K562 (cell line): ENCODE measurements at places on chromosomes 1 and 21.

GRCh38 chr21:46554431-46555224 lies 50.3 kb downstream of the S100B start:
- DNase-seq: no peak

GRCh38 chr1:15259622-15260007 lies 12.6 kb downstream of the FHAD1 start:
- no peak for DNase-seq

- DNase-seq: no peak
These were observed 116.5 kb upstream of the SLC45A1 start for GRCh38 chr1:8201331-8201861.

DNA sequence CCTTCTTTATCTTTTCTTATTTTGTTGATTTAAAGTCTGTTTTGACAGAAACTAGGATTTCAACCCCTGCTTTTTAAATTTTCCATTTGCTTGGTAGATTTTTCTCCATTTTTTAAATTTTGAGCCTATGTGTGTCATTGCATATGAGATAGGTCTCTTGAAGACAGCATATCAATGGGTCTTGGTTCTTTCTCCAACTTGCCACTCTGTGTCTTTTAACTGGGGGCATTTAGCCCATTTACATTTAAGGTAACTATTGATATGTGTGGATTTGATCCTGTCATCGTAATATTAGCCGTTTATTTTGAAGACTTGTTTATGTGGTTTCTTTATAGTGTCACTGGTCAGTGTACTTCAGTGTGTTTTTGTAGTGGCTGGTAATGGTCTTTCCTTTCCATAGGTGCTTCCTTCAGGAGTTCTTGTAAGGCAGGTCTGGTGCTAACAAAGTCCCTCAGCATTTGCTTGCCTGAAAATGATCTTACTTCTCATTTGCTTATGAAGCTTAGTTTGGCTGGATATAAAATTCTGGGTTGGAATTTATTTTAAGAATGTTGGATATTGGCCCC lies 223.9 kb downstream of the USP25 start:
- DNase-seq: no peak

GRCh38 chr1:172818841-172819527 lies 160.1 kb downstream of the FASLG start:
- DNase-seq: no peak

DNA sequence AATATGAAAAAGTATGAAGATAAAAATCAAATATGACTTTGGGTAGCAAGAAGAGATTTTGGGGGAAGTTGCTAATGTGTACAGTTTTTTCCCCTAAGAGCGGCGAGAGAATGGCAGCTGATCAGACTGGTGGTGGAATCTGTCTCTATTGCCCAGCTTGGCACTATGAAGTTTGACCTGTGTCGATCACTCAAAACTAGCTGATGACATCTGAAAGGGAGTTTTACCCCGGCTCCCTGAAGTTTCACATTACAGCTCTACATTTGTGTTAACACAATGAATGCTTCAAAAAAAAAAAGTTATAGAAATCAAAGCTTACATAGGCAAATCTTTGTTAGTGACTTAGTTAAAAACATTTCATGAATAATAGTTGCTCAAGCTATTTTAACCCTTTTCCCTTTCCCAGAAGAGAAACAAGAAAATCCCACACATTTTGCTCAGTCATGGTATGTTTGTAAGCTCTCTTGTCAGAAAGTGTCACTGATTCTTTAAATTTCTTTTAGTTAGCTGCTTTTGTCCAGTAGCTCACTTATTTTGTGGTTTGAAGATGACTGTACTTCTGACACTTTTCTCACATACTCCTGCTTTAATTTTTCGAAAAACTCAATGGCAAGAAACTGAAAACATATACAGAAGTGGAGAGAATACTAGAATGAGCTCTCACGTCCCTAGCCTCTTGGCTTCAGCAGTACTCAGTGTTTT lies 41.3 kb downstream of the DYRK1A start:
- no peak for DNase-seq

GRCh38 chr1:224329484-224329841 lies 509 bp downstream of the NVL start:
- DNase-seq: no peak

DNA sequence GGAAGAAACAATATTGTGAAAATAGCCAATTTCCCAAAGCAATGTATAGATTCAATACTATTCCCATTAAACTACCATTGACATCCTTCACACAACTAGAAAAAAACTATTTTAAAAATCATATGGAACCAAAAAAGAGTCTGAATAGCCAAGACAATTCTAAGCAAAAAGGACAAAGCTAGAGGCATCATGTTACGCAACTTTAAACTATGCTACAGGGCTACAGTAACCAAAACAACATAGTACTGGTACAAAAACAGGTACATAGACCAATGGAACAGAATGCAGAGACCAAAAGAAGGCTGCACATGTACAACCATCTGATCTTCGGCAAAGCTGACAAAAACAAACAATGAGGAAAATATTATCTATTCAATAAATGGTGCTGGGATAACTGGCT lies 233.3 kb upstream of the TMPRSS15 start:
- DNase-seq: no peak

GRCh38 chr1:215473943-215474342 lies 93.2 kb upstream of the KCTD3 start:
- DNase-seq: no peak

- DNase-seq: peak; percentile 92
These were observed 45.8 kb downstream of the TTC39A start for GRCh38 chr1:51284487-51284954.

DNA sequence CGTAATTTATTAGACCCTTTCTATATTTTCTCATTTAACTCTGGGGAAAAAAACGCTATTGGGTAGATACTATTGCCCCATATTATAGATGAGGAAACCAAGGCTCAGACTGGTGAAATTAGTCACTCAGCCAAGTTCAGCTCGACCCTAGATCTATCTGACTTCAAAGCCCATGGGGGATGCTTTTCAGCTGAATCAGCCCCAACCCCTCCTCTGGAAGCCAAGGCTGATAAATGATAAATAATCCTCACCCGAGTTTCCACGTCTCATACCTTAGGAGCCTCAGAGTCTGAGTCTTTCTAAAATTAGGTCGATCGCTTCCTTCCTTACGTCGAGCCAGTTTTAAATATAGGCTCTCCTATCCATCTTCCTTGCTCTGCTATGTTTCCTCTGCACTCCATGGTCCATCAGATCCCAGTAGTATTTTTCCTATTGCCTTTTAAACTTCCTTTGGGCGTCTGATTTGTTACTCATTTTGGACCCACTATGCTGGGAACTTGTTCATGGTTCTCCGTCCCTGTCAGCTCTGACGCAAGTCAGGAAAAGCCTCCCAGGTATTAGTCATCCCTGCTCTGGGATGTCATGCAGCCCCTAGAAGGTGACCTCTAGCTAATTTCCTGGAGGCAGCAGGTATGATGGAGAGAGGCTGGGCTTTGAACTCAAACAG lies 122.8 kb downstream of the PLPP3 start:
- DNase-seq: no peak

DNA sequence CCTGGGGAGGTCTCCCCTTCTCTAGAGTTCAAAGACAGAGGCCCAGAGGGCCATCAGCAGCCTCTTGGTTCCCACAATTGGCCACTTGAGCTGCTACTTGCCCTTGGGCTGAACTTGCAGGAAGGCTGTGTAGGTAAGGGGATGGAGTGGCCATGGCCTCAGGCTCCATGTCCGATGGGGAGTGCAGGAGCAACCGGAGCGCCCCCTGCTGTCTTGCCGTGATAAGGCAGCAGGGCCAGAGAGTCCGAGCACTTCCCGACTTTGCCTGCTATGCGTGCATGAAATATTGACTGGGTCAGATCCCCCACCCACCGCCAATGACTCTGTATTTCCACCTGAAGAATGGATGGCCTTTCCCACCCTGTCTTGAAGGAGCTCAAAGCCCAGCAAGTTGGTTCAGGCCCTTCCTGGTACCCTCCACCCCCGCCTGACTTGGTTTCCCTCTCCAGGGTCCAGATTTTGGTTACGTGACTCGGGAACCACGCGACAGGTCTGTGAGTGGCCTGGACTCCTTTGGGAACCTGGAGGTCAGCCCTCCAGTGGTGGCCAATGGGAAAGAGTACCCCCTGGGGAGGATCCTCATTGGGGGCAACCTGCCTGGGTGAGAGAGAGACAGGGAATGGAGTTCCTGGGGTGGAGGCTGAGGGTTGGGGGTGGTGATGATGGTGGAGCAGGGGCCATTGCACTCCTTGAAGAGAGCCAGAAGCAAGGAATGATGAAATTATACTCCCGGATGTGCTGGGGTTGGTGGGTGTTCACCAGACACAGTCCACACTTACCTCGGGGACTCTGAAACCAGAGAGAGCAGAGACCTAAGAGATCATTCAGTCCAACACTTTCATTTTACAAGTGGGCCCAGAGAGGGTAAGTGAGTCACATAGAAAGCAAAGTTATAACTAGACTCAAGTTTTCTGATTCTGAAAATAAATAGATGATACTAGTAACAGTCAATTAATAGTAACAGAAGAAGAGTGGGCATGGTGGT lies 25.6 kb downstream of the PADI3 start:
- DNase-seq: peak; percentile 78

DNA sequence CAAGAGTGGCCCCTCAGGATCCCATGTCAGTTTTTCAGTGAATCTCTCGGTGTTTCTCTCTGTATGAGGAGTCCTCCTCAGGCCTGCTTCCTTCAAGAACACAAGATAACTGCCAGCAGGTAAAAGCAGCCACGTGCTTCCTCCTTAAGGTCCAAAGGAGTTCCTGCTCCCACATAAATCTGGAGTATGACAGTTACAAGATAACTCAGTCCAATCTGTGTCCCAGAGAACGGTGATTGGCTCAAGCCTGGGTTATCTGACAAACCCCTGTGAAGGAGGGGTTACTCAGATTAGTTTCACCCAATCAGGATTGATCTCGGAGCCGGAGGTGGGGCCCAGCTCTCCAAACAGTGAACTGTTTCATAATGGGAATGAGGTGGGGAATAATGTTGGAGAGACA lies 5.8 kb upstream of the ANKRD13C start:
- peak; percentile 50 for DNase-seq

- DNase-seq: no peak
These were observed 166.1 kb upstream of the ZC3H12A start for GRCh38 chr1:37308031-37308960.

GRCh38 chr1:167000546-167000945 lies 11.5 kb downstream of the MAEL start:
- no peak for DNase-seq

GRCh38 chr1:209783386-209783785 lies 973 bp downstream of the C1orf74 start:
- no peak for DNase-seq

DNA sequence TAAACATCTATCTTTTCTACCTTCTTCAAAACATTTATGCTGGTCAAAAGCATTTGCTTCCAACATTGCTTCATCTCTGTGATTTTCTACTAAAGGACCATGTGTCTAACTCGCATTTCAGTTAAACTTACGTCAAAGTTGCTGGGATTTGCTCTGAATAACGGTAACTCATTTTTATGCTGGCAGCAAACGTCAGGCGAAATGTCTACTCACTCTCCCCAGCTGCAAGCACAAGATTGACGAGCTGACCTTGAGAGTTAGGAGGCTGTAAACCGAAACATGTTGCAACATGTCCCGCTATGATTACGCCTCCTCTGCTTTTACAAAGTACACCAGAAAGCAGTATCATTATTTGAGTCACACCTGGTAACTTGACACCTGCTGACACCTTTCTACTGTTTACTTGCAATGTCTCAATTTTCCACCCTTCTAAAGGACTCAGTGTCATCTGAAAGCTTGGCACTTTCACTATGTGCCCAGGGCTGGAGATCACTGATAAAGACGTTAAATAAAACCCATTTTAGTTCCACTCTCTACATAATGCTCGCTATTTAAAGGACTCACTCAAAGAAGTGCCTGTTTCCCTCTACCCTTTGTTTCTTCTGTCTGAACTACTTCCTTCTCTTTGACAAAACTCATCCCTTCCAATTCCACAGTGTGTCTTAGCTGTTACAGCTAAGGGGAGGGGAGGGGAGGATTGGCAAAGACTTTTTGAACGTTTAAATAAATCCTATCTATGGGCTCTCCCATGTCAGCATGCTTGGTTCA lies 111.9 kb downstream of the PTPN14 start:
- DNase-seq: no peak

DNA sequence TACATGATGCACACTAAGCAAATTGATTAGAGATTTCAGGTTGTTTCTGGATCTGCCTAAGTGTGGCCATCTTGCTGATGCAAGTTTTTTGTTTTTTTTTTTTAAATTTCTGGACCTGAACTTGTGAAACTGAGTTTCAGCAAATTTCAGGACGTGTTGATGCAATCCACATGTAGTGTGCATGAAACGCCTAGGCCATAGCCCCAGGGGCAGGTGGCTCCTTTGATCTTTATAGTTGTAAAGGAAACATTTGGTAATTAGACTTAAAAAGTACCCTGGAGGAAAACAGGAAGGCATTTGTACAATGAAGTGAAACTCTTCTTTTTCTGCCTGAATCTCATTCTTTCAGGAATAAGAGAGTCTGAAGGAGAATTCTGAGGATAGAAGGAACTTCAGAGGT lies 162.2 kb upstream of the LHX8 start:
- no peak for DNase-seq

DNA sequence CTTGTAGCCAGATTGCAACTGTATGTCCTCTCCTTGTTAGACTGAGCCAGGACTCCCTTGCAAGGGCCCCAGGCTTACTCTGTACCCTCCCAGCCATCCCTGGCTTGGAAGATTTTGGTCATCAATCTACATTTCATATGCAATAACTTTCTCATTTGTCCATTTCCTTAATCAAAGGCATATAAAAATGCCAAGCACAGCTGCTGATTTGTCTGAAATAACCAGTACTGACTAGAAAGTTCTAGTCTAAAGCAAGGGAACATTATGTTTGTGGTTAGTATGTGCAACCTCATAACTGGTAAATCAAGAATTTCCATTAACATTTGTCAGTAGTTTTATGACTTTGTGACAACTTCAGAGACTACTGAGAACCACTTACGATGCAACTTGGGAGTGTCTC lies 370.2 kb downstream of the ST6GALNAC3 start:
- no peak for DNase-seq

DNA sequence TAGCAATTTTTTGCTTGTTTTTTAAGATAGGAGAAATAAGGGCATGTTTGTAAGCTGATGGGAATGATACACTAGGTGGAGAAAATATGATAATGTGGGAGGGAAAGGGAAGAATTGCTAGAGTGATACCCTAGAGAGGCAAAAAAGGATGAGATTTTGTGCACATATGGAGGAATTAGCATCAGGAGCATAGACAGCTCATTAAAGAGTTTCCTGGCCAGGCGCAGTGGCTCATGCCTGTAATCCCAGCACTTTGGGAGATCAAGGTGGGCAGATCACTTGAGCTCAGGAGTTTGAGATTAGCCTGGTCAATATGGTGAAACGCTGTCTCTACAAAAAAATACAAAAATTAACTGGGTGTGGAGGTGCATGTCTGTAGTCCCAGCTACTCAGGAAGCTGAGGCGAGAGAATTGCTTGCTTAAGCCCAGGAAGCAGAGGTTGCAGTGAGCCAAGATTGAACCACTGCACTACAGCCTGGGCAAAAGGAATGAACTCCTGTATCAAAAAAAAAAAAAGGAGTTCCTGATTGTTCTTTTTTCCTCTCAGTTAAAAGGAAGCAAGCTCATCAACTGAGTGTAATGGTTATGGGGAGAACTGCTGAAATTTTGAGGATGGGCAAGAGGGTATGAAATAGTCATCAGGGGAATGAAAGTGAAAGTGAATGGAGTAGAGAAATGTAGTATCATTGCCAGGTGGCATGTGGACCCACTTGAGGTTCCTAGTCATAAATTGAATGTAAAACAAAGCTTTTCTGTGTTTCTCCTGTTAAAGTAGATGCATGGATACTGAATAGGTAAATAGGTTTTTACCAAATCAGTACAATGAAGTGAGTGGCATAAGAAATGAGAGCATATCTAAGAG lies 35.5 kb downstream of the SH3GLB1 start:
- DNase-seq: no peak

GRCh38 chr1:60108196-60108595 lies 34.6 kb upstream of the C1orf87 start:
- DNase-seq: no peak
